Urothelium cell line (cell line): ENCODE measurements at places on chromosomes 13 and 19.
A peak's percentile ranks its signal among the peaks of the same experiment; 100 is the strongest.

DNA sequence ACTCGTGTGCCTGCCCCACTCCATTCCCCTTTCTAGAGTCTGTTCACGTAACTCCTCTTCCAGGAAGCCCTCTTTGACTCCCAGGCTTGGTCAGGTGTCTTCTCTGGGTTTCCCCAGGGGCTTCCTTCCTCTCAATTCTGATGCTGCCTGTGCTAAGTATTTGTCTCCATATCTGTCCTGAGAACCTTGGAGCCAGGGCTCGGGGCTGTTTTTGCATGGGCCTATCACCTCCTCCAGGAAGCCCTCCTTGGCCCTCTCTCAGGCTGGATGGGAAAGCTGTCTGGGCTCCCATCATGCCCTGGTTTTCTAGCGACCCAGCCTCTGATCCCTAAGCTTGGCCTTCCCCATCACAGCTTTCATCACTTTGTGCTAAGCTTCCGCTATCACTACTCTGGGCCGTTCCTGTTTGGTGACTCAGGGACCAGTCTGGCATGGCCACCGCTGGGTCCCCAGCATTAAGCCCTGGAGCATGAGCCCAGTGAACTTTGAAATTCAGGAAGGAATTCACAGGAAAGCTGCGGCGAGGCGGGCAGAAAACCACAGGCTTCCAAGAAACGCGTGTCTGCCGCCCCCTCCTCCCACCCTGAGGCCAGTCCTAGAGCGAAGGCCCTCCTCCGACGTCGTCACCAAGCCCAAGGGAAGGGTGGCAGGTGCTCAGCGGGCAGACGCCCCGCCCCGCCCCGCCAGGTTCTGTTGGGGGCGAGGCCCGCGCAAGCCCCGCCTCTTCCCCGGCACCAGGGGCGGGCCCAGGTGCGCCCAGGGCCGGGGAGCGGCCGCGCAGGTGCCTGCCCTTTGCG, 486 bp upstream of the SPINT2 start:
- DNase-seq: peak; percentile 49

- DNase-seq: no peak
Observed at GRCh38 chr19:38400361-38400760, 2.5 kb upstream of the FAM98C start.

DNA sequence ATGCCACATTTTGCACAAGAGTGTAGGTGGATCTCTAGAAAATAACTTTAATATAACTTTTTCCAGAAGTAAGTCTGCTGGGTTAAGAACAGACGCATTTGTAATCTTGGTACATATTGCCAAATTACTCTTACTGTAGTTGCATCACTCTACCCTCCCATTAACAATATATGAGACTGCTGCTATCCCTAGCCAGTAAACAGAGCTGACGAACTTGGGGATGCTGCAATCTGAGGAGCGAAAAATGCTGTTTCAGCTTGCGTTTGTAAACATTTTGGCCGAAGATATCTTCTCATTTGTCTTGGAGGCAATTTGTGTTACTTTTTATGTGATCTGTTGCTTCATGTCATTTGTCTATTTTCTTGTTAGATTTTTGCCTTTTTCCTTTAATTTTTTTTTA, 1482.8 kb downstream of the OLFM4 start:
- DNase-seq: no peak

DNA sequence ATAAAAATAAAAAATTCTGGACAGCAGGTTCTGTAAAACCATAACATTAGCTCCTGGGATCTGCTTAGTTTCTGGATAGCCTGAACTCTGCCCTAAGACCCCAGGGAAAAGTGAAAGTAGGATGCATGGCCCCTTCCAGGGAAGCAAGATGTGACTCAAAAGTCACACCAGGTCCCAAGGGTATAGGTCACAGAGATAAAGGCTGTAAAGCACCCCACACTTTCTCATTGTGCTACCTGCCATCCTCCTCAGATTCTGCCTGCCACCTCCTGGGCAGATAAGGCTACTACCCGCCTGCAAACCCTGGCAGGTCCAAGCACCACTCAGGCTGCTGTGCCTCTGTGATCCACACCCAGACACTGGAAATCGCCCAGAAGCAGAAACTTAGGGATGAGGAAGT, 20.6 kb downstream of the FFAR2 start:
- DNase-seq: peak; percentile 59

- no peak for DNase-seq
Observed at GRCh38 chr19:58569191-58569942, 3.8 kb downstream of the MZF1 start.
